ENCODE measurements at places on chromosomes 7 and 10. TPM values are rescaled to one million over a fixed set of nuclear protein-coding genes. Genes with fewer than 3 reads are reported as not detected.
A peak's percentile ranks its signal among the peaks of the same experiment; 100 is the strongest.

The SEMA3C gene
- not detected for total RNA-seq

The ANXA8 gene
- total RNA-seq: not detected

The NPFFR1 gene
- total RNA-seq: not detected

The WDR86 gene
- 0.25 TPM for total RNA-seq

The IGF2BP3 gene
- total RNA-seq: 0.61 TPM

DNA sequence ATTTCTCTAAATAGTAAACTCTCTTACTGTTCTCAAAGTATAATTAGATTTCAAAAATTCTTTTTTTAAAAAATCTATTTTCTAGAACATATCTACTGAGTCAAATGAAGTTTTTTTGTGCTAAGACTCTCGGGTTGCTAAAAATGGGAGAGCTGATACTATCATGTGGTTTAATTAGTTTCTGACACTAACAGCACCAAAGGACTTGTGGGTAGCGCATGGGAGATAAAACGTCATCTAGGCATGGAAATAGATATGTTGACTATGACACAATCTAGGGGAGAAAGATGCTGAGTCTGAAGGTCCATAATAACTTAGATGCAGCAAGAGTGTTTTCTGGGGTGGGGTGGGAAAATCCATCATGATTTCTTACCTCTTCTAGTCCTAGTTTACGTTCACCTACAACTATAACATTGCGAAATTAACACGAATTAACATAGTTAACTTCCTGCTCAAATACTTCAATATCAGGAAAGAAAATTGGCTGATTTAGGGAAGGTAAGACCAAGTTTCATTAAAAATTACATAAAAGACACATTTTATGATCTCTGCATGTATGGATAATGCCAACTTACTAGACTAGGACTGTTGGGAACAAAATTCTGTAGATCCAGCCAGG is 14.3 kb upstream of the ARMC3 start:
- DNase-seq: peak; percentile 7

DNA sequence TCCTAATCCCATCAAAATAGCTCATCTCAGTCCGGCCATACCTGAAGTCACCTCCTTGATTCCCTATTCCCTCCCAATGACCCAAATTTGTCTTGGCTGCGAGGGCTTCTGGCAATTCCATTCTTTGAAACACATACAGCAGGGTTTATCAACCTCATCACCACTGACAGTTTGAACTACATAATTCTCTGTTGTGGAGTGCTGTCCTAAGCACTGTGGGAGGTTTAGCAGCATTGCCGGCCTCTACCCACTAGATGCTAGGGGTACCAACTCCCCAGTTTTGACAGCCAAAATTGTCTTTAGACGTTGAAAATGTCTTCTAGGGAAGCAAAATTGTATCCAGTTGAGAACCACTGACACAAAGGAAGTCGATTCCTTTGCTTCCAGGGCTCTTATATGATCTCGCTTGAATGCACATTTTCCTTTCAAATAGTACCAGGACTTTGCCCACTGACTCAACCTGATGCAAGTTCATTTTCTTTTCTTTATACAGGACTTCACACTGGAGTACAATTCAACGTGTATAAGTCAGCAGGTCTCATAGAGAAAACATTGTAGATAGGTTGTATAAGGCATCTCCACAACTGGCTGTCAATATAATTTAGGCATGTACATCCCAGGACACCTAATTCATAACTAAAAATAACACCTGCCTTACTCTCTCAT is 133.3 kb downstream of the STRA8 start:
- DNase-seq: no peak

DNA sequence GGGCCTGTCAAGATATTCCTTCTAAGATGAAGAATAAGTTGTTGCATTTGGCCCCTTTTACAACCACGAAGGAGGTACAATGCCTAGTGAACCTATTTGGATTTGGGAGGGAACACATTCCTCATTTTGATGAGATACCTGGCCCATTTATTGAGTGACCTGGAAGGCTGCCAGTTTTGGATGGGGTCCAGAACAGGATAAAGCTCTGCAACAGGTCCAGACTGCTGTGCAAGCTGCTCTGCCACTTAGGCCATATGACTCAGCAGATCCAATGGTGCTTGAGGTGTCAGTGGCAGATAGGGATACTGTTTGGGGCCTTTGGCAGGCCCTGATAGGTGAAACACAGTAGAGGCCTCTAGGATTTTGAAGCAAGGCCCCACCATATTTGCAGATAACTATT is 704.6 kb downstream of the CCSER2 start:
- no peak for DNase-seq

- no peak for DNase-seq
Measured at GRCh38 chr7:99102361-99102760, 41.5 kb downstream of the SMURF1 start.

DNA sequence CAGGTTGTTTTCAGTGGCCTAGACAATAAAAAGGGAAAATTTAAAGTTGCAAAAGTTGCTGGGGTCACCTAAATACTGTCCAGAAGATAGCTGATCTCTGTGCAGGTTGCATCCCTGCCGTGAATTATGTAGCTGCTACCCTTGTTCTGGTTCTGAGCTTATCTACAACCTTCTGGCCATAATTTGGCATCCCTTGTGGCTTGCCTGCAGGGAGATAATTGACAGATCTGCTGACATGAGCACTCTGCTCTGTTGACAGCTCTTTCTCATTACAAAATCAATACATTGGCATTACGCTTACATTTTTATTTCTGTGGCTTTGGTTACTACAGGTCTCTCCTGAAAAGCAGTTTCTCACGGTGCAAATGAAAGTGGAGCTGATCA is 29.3 kb upstream of the HECTD2 start:
- no peak for DNase-seq

DNA sequence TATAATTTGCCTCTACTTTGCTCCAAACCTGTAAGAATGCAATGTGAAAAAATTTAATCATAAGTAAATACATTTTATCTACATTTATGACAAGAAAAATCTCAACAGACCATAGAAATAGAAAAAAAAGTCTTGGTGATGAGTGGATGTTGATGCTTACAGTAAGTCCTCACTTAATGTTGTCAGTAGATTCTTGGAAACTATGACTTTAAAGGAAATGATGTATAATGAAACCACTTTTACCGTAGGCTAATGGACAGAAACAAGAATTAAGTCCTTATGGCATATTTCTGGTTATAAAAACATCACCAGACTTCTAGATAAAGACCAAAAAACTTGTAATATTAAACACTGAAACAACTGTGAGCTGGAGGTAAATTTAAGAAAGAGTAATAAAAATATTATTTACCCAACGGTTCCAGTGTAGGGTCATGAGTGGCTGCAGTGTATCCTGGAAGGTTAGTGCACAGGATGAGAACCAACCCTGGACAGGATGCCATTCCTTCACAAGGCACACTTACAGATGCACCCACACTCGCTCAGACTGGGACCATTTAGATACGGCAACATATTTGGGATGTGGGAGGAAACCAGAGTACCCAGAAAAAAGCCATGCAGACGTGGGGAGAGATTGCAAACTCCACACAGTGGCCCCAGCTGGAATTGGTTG is 76.3 kb downstream of the GLCCI1 start:
- no peak for DNase-seq

DNA sequence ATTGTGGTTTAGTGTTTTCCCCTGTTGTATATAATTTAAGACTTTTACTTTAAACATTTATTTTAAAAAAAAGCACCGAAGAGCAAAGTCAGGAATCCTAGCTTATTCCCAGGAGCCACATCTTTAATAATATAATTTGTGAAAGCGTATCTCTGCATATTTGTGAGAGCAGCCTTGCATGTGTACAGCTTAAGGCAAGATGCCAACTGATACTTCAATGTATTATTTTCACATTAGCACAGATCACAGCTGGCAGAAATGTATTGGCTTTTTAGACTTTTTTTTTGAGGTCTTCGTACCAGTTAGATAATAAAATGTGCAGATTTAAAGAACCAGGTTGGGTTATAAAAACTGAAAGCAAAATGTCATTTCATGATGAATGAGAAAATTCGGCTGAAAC is 845.7 kb upstream of the POT1 start:
- no peak for DNase-seq

- no peak for DNase-seq
Measured at GRCh38 chr10:25125201-25125611, 49.6 kb upstream of the GPR158 start.

DNA sequence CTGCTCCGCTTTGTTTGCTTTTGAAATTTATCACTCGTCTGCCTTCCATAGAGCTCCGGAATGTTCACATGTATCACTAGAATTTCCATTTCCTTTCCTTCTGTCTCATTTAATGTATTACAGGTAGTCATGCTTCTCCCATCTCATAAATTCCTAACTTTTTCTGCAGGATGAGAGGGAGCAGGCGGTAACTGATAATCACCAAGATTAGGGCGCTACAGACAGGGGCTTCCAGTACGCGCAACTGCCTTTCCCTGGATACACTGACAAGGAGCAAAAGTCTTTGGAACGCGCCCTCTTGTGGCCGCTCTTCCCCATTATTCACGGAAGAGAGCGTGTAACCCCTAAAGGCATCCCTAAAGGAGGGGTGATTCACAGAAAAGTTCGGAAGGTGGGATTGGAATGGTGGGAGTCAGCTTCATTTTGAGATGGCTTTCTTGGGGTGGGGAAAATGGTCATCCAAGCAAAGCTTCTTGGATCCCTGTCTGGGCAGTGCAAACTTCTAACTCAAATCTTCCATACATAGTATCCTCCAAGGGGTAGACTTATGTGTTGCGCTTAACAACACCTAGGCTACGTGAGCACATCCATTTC is 6.5 kb downstream of the INHBA start:
- peak; percentile 50 for DNase-seq

- DNase-seq: no peak
Measured at GRCh38 chr7:48183370-48183743, 12.1 kb downstream of the ABCA13 start.

GRCh38 chr7:2100278-2101208 is 132.2 kb downstream of the MAD1L1 start:
- peak; percentile 73 for DNase-seq

- no peak for DNase-seq
Measured at GRCh38 chr7:31948029-31948428, 122.2 kb downstream of the PDE1C start.

DNA sequence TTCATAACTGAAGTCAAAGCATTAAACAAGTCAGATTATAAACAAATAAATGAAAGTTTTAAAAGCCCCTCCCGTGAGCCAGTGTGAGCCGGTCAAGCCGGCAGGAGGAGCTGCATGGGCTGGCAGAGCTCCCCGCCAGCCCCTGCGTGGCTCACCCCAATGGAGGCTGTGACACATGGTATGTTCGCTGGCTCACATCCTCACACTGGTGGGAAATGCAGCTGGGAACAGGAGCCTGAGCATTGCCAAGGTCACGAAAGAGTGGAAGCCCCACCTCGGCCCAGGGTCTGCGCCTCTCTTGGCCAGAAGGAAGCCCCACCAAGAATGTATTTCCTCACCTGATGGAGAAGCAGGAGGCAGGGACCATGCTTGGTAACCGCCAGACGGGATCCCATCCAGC is 261.7 kb upstream of the TCERG1L start:
- no peak for DNase-seq

- no peak for DNase-seq
Measured at GRCh38 chr7:11341285-11341944, 367.7 kb downstream of the PHF14 start.

DNA sequence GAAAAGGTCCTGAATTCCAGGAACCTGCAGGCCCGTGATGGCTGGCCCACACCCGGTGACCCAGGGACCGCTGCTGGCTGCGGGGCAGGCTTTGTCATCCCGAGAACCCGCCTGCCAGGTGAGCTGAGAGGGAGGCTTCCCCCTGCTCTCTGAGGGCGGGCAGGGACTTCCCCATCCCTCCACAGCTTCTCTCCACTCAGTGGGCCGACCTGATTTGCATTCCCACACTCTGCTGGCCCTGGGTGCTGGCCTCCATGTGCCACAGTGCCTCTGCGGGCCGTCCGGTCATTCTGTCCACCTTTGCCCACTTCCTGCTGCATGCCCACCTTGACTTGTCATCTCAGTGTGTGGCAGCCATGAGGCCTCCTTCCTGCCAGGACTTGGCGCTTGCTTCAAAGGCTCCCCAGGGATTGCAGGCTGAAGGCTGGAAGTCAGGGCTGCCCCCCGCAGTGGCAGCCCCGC is 35.3 kb downstream of the PALD1 start:
- peak; percentile 61 for DNase-seq

DNA sequence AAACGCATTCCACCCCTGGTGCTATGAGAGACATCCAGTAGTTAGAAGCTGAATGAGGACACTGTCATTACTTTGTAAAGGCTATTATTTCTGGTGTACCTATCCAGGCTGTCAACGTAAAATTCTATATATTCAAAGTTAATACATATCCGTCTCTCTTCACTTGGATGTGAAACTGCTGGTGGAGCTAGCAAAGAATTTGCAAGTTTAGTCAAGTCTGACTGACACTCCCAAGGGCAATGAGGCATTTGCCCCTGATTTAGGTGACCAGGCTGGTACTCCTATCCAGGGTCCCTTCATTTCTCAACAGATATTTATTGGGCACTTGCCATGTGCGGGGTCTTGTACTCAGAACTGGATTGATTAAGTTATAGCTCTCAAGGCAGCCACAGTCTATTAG is 260.1 kb upstream of the CDC14C start:
- DNase-seq: no peak

DNA sequence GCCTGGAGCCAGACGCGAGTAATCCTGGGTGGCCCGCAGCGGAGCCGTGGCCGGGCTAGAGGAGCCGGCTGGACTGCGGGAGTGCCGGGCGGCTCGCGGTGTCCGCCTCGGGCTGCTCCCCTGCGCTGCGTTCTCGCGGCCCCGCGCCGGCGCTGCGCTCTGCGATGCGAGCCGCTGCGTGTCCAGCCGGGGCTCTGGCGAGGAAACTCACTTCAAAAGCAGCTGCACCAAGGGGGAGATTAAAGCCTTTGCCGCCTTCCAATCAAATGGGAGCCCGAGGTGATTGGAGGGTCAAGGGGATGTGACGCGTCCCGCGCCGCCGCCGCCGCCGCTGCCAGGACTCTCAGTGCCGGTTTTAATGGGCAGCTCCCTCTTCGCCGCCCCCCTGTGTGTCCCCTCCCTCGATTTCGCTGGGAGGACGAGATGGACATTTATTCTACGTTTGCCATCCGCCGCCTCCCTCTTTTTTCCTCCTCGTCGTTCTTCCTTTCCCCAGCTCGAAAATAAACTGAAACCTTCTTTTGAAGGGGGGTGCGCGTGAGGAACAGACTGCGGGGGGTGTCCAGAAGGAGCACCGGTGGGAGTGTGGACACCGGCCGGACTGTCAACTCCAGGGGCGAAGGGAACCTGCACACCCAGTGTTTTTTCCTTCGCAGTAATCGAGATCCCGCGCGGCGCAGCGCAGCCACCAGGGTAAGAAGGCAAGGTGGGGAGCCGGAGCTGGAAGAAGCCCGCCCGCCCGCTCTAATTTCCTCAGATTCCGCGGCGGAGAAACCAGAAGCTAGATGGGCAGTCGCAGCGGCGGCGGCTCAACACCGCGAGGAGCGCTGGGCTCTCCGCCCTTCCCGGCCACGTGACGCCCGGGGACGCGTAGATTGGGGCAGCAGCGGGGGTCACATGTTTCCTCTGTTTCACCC is at the start of gene ZNF503:
Gene ZNF503 (minus strand): TSS at position 196 of the 917 bp plus-strand sequence. CDS start 345 bp downstream, outside the sequence.
- peak; percentile 72 for DNase-seq
